ENCODE measurements at places on chromosomes 12 and 14.

DNA sequence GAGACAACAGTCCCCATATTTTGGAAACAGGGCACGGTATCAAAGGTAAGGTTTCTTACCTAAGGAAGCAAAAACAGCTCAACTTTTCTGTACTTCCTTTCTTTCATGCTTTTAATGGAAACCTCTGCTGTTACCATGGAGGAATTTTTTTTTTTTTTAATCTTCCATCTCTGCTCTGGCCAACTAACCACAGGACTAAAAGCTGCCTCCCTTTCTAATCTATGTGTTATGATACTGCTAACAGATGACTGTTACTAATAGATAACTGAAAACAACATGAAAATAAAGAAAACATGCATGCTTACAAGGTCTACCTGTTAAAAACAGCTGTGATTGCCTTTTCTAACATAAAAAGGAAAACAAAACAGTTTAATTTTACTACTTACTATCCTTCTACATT is 168.4 kb downstream of the SOX5 start:
- no peak overlapping the region for H3K4me3 ChIP-seq
- H3K36me3 ChIP-seq: no peaks in the 10 kb centered on the region
- no peaks in the 10 kb centered on the region for H3K4me1 ChIP-seq
- no peaks in the 10 kb centered on the region for H3K27me3 ChIP-seq

GRCh38 chr12:116320791-116321217 is 43.3 kb upstream of the MED13L start:
- peak overlapping the region; percentile 85 for H3K27ac ChIP-seq
- H3K27me3 ChIP-seq: peaks cover 1% of the 10 kb centered on the region
- no peak overlapping the region for H3K4me3 ChIP-seq
- H3K36me3 ChIP-seq: peaks cover 2% of the 10 kb centered on the region

- H3K27ac ChIP-seq: no peak overlapping the region
- H3K4me3 ChIP-seq: no peak overlapping the region
- no peaks in the 10 kb centered on the region for H3K36me3 ChIP-seq
- DNase-seq: no peak
- H3K27me3 ChIP-seq: no peaks in the 10 kb centered on the region
- H3K4me1 ChIP-seq: no peaks in the 10 kb centered on the region
Observed at GRCh38 chr14:102229739-102230092, 75.2 kb downstream of the MOK start.

- no peaks in the 10 kb centered on the region for H3K27me3 ChIP-seq
- H3K27ac ChIP-seq: no peak overlapping the region
- H3K4me3 ChIP-seq: no peak overlapping the region
- peaks cover 17% of the 10 kb centered on the region for H3K4me1 ChIP-seq
- no peak for DNase-seq
- peaks cover 11% of the 10 kb centered on the region for H3K36me3 ChIP-seq
Observed at GRCh38 chr12:94982456-94982855, 21.0 kb downstream of the NDUFA12 start.

DNA sequence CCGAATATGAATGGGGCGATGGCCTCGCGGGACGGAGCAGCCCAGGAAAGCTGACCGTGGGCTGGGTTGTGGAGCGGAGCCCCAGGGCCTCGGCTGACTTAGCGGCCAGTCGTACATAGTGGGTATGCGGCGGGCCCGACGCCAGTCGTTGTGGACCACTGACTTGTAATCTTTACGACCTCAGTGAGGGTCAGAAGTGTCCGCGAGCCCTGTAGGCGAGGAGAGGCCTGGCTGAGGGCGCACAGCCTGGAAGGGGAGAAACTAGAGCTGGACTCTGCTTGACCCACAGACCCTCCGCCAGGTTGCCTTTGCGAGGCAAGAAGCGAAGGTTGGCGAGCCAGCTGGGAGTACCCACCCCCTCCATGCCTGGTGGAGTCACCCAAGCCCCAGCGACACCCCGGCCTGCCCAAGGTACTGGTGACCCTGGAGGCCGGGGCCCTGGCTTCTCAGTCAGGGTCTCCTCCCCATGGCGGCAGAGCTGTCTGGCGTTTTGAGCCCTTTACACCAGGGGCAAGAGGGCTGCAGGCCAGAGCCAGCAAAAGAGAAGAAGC is 15.6 kb upstream of the DYNC1H1 start:
- H3K4me3 ChIP-seq: peak overlapping the region; percentile 95
- peaks cover 17% of the 10 kb centered on the region for H3K4me1 ChIP-seq
- peak; percentile 69 for DNase-seq
- peaks cover 18% of the 10 kb centered on the region for H3K27me3 ChIP-seq

DNA sequence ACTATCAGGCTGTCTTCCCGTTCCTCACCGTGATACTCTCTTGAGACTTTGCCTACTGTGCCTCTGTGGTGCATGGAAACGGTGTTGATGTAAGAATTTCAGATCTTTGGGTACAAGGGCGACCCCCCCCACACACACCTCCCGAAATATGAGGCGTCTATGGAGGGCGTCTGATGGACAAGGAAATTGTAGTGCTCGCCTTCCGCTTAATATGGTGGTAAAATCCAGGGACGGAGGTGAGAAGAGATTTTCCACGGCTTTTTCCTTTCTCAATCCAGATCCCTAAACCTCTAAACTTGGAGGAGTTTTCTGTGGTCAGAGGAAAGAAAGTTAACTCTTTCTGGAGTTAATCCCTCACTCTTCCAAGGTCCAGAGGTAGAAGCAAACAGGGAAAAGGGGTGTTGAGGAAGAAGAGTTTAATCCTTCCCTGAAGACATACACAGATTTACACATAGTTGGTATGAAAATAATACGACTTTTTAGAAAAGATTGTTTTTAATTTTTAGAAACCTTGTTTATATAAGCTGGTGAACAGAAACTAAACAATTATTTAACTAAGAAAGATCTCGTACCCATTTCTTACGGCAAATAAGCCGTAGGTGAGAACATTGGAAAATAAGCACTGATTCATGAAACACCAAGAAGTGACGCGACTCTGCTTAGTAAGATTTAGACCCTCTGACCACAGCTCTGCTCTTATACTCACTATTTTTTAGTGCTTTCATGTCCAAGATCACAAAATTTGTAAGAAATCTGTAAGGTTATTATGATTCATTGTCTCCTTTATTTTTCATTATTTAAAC is 23.1 kb upstream of the RNASE12 start:
- H3K36me3 ChIP-seq: no peaks in the 10 kb centered on the region
- H3K4me3 ChIP-seq: no peak overlapping the region
- H3K4me1 ChIP-seq: peaks cover 18% of the 10 kb centered on the region

DNA sequence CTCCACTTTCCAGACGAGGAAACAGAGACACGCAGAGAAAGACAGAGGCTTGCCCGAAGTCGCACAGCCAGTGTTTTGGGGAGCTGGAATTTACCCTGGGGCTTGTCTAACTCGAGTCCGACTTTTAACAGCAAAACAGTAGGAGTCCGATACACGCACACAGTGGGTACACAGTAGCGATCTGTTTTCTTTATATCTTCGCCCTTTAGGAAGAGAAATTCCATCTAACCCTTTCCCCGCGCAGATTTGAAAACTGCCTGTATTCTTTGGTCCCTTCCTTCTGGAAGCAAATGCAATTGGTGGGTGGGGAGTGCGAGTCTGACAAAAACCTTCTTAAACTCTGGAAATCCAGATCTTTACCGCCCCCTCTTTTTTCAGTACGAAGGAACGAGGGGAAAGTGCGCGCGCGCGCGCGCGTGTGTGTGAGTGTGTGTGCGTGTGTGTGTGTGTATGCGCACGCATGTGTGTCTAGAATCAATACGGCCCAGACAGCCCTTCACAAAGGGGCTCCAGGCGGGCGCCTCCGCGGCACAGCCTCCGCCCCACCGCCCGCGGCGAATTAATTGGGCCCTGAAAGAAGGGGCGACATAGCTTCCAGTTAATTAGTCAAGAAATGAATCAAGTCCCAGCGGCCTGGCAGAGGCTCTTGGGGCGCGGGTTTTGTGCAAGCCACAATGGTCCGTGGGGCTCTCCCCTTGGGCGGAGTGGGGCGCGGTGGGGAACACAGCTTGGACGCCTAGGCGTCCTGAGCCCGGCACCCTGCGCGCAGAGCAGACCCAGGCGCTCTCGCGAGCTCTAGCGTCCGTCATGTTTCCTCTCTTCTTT is 14.0 kb upstream of the TBX3 start:
- H3K36me3 ChIP-seq: no peaks in the 10 kb centered on the region
- no peak overlapping the region for H3K4me3 ChIP-seq
- H3K27ac ChIP-seq: no peak overlapping the region
- H3K4me1 ChIP-seq: no peaks in the 10 kb centered on the region
- peaks cover 90% of the 10 kb centered on the region for H3K27me3 ChIP-seq
- no peak for DNase-seq

DNA sequence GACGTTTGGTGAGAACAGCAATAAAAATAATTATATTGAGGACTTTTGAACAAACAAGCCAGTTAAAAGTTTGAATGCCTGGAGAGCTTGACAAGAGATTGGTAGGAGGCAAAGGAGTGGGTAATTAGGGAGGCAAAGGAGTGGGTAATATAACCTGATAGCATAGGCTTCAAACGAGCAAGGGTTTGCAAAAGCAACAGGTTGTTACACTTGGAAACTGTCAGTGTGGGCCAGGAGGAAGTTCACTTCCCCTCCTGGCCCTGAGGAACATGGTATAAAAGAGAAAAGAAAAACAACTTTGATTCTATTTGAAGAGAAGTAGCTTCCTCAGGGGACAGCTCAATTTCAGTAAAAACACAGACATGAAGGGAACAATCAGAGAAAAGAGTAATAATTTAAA is 121.7 kb downstream of the CCER1 start:
- H3K27me3 ChIP-seq: no peaks in the 10 kb centered on the region
- no peaks in the 10 kb centered on the region for H3K4me1 ChIP-seq
- H3K36me3 ChIP-seq: no peaks in the 10 kb centered on the region
- H3K4me3 ChIP-seq: no peak overlapping the region
- H3K27ac ChIP-seq: no peak overlapping the region

DNA sequence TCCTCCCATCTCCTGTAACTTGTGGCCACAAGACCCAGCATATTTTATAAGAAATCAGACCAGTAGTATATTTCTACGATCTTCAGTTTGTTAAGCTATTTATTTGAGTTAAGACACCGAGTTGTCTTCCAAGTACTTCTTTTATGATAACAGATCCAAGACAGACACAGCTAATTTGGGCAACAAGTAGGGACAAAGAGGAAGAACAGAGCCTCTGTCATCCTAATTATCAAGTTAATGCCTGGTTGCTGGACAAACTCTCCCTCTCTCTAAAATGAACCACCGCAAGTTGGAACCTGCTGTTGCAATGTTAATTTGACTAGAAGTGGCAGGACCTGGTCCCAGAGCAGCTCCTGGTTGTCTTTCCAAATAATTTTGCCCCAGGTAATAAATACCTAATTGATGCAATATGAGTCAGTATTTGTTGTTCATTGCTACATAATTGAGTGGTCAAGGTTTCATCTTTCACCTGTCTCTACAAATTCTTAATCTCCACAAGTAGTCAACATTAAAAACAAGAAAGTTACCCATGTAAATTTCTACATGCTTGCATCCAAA is 323.7 kb downstream of the PAWR start:
- H3K36me3 ChIP-seq: no peaks in the 10 kb centered on the region
- H3K4me3 ChIP-seq: no peak overlapping the region
- H3K4me1 ChIP-seq: no peaks in the 10 kb centered on the region
- no peak overlapping the region for H3K27ac ChIP-seq
- H3K27me3 ChIP-seq: no peaks in the 10 kb centered on the region
- no peak for DNase-seq

DNA sequence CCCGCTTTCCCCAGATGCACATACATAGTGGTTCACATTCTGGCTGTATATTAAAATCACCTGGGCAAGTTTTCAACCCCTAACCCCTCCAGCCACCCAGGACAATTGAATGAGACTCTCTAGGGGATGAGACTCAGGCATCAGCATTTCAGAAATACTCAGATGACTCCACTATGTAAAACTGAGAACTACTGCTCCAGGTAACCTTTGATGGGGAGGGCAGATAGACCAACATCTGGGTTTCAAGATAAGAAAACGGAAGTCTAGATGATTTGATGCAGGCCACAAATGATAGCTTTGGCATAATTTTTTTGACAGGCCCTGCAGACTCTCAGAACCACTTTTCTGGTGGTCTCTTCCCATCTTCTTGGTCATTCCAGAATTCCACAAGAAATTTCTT is 341.1 kb downstream of the EMP1 start:
- peaks cover 6% of the 10 kb centered on the region for H3K27me3 ChIP-seq
- no peaks in the 10 kb centered on the region for H3K36me3 ChIP-seq
- no peak overlapping the region for H3K27ac ChIP-seq

- H3K36me3 ChIP-seq: no peaks in the 10 kb centered on the region
- DNase-seq: no peak
- no peaks in the 10 kb centered on the region for H3K27me3 ChIP-seq
- no peaks in the 10 kb centered on the region for H3K4me1 ChIP-seq
- no peak overlapping the region for H3K4me3 ChIP-seq
Observed at GRCh38 chr14:28482251-28483040, 284.1 kb upstream of the FOXG1 start.

- H3K27me3 ChIP-seq: no peaks in the 10 kb centered on the region
- DNase-seq: no peak
- no peaks in the 10 kb centered on the region for H3K36me3 ChIP-seq
- H3K27ac ChIP-seq: peak overlapping the region; percentile 11
- H3K4me3 ChIP-seq: no peak overlapping the region
Observed at GRCh38 chr14:77003960-77004710, 24.4 kb downstream of the IRF2BPL start.

DNA sequence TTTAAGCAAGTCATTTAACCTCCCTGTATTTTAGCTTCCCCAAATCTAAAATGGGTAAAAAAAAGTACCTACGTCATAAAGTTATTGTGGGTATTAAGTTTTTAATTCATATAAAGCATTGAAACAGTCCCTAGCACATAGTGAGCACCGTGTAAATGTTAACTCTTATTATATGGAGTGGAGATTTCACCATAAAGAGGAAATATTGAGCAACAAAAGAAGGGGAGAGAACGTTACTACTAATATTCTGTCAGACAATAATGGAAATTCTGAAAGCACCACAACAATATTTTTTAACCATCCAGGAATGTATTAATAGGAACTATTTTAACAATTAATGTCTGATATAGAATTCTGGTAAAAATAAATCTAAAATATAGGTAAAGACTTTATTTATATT is 7.8 kb upstream of the CD163L1 start:
- no peak for DNase-seq
- no peak overlapping the region for H3K27ac ChIP-seq
- no peak overlapping the region for H3K4me3 ChIP-seq
- peaks cover 23% of the 10 kb centered on the region for H3K27me3 ChIP-seq
- H3K4me1 ChIP-seq: no peaks in the 10 kb centered on the region

Measured in activated CD4-positive, alpha-beta T cell treated with anti-CD3 and anti-CD28 coated beads, Interleukin-2, amount 10 ng/mL, durations not matched to agents 24 days and 14 days (primary cell).